HTR-8/SVneo (cell line): ENCODE measurements at places on chromosomes 1 and 21.
A peak's percentile ranks its signal among the peaks of the same experiment; 100 is the strongest.

- DNase-seq: peak; percentile 71
Measured at GRCh38 chr1:84847253-84848250, 45.5 kb downstream of the LPAR3 start.

GRCh38 chr1:86409416-86410021 is 13.4 kb upstream of the ODF2L start:
- no peak for DNase-seq

DNA sequence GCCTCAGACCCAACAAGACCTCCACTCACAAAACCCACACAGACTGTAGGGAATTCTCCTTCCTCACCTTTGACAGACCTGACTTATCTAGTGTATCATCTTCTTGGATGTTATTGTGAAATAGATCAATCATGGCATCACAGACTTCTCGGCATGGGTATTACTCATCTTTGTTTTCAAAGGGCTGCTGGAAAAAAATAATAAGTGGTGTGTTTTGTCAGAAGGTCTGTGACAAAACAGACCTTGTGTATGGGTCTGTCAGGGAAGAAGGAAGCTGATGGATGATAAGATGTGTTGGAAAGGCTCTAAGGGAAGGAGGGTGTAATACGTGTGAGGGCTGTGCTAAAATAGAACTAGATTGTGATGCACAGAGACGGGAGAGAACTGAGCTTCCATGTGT is 13.9 kb upstream of the S100A7 start:
- DNase-seq: no peak

DNA sequence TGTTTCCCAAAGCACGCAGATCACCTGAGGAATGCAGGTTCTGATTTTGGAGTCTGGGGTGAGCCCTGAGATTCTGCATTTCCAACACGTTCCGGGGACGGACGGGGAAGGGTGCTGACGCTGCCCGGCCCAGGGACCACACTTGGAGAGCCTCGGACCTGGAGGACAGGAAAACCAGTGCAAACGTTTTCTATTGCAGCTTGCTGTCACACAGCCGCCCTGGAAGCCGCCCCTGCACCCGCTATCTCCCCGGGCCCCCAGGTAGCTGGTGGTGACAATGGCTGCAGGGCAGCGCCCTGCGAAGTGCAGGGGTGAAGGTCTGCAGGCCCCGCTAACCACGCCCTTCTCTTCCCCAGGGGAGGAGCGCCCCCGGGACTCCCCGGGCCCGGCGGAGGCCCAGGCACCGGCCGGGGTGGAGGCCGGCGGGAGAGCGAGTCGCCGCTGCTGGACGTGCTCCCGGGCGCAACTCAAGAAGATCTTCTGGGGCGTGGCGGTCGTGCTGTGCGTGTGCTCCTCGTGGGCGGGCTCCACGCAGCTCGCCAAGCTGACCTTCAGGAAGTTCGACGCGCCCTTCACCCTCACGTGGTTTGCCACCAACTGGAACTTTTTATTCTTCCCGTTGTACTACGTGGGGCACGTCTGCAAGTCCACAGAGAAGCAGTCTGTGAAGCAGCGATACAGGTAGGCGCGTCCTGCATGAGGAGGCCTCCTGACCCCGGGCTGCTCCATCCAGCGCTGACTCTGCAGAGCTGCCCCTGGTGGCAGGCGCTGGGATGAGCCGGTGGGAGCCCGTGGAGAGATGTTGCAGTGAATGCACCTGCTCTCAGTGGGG is 142.0 kb upstream of the COA6 start:
- DNase-seq: no peak

DNA sequence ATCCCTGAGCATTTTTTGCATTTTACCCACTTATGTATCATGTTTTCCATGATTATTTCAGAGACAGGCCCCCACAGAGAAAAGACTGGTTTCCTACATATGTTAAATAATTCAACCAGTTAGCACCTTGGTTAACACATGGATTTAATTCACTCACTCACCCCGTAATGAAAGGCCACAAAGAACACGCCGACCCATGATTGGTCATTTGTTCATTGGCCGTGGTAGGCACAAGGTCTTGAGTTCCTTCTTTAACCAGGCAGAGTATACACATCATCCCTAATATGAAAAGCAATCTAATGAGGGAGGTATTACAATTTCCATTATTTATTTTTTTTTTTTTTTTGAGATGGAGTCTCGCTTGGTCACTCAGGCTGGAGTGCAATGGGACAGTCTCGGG is 50.6 kb downstream of the RPS6KA1 start:
- DNase-seq: no peak

- no peak for DNase-seq
Measured at GRCh38 chr1:99731384-99731783, 35.1 kb downstream of the FRRS1 start.

DNA sequence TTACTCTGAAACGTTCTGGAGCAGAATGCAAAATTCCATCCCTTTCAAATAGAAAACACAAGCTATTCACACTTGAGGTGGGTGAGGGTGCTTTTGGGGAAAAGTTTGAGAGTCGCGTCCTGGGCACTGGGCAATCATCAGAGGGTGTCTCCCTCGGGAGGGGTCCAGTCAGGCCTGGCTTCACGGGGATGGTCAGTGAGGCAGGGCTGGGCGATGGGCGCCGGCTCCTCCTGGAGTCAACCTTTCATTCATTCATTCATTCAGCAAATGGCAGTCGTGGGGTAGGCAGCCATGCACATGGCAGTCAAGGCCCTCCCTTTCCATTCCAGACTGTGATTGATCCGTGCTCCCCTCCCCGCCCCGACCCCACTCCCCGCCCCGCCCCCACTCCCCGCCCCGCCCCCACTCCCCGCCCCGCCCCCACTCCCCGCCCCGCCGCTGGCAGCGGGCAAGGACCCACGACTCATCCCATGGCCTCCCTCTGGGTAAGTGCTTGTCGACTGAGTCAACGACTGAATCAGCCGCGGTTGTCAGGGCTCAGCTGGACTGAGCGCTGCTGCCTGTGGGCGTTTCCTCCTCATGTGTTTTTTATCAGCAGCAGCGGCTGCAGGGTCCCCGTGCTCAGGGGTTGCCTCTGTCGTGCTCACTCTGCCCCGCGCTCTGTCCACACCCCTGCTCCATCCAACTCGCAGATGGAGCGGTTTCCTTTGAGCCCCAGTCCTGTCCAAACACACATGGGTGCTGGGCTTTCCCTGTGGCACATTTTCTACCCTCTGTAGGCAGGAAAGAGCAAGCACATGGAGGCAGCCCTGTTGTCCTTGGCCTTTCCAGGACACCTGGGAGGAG is 12.5 kb upstream of the SPSB1 start:
- DNase-seq: peak; percentile 79

DNA sequence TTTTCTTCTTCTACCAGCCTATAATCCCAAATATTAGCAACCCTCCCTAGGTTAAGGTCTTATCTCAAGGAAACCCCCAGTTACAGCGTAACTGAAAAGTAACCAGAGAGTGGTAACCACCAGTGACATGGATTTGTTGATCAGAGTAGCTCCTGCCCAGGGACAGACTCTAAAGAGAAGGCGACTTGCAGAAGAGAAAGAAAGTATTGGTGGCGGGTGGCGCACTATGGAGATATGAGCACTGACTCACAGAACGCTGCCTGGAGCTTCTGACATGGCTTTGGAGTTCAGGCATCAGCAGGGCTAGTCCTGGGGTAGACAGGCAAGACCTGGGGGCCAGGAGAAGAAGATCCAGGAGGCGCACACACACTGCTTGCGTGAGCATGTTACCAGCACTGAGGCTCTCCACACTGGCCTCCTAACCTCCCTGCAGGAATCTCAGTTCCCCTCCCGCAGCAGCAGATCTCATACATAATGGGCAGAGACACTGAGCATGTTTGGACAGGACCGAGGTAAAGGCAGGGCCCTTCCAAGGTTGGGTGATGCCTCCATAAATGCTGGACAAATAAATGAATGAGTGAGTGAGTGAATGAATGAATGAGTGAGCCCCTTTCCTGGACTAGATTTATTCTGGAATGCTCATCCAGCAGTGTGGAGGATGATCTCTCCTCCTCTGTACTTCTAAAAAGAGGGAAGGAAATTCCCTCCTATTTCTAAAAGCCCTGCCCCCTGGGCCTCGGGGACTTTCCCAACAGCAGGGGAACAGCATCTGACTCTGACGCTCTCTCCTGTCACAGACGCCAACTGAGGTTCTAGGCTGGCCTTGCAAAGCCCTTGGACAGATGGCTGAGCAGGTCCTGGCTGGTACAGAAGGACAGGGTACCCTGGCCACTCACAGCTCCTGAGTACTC is 175.5 kb downstream of the CLIC6 start:
- DNase-seq: no peak

GRCh38 chr1:45429561-45430159 is 61.3 kb downstream of the TESK2 start:
- DNase-seq: no peak

- no peak for DNase-seq
Measured at GRCh38 chr1:102967786-102968185, 140.5 kb downstream of the COL11A1 start.

DNA sequence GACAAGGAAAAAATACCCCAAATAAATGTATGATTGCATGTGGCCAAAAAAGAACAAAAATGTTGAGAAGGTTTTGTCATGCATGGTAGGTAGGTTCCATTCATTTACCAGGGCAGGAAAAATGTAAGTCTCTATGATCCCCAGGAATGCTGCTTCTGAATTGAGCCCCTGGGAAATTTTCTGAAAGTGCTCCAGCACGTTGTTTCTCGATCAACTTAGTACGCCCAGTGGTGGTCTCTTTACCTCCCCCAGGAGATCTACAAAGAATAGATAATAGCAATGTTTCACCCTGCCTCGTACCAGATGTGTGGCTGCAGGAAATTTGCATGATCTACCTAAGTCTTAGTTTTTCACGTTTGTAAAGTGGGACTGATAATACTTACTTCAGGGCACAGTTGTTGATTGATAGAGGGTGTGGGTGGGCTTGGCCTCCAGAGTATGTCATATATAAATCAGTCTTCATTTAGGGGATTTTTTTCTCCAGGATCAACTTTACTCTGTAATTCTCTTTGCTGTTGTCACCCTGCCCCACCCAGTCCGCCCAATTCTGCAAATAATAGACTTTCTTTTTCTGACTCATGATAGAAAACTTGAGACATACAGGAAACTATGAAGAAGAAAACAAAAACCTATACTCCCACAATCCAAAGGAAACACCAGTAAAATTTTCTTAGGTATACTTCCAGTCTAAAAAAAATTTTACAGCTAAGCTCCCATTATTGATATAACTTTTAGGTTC is 462.0 kb upstream of the RUNX1 start:
- no peak for DNase-seq

DNA sequence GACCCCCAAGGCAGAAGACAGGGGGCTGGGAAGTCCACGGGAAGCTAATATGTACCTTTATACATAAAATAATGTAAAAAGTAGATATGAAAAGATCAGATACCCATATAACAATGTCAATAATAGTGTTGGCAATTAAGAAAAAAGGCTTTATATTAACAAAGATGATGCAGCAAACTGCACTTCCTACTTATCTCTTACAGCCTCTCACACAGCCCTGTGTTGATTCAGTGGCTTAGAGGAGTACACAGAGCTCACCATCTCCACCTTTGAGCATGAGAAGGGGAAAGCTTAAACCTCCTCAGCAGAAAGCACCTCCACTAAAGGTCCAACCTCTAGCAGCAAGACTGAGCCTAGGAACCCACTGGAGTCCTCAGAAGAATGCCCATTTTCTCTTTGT is 7.2 kb upstream of the VSIG8 start:
- no peak for DNase-seq

- DNase-seq: peak; percentile 11
Measured at GRCh38 chr1:67052741-67053534, 1.0 kb downstream of the SLC35D1 start.

DNA sequence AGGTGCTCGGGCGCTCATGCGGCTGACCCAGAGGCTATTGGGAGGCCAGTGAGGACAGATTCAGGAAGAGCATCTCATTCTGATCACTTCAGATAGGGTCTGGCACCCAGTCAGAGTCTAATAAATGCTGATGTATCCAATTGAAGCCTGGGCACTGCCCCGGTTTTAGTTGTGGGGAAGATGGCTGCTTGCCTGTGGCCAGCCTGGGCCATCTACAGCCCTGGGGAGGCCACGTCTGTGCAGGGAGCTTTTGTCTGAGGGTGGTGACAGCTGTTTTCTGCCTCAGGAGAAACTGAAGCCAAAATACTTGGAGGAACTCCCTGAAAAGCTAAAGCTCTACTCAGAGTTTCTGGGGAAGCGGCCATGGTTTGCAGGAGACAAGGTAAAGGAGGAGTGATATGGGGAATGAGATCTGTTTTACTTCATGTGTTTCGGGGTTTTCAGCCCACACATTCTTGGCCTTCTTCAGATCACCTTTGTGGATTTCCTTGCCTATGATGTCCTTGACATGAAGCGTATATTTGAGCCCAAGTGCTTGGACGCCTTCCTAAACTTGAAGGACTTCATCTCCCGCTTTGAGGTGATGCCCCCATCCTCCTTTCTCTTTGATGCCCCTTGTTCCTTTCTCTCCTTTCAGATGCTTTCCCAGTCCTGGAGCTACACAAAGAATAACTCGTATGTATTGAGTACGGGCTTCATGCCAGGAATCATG is 2.8 kb downstream of the GSTM5 start:
- no peak for DNase-seq

- no peak for DNase-seq
Measured at GRCh38 chr1:157652859-157653493, 47.6 kb downstream of the FCRL3 start.

DNA sequence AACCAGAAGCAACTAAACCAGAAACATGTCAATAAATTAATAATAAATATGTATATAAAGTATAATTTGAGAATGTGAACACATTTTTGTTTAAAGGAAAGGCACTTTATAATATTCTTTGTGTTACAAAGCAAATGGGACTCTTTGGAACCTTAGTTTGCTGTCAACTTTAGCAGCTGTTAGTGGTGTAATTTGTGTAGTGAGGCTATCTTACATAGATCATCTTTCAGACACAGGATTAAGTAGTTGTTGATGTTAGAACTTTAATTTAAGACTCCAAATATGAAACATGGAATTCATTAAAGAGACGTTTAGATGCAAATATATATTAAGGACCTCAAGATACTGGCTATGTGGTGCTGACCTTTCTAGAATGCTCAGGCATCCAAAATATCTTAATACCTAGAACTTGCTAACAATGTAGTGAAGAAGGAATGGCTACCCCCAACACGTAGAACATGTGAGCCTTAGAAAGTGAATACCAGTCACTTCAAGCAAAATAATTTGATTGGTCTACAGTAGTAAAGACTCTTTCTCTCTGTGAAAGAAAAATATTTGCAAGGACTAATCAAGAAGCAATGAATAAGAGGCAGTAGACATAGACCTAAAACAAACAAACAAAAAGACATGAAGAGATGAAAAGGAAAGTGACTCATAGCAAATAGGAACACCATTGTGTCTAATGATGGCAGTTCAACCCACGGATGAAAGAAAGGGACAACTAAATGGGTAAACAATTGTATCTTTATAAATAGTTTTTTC is 811.4 kb downstream of the USP25 start:
- no peak for DNase-seq

- no peak for DNase-seq
Measured at GRCh38 chr1:192635041-192635440, 906 bp upstream of the RGS13 start.
